RWPE2 (cell line): ENCODE measurements at places on chromosomes 6 and 20.

GRCh38 chr6:35044145-35044745, 96.9 kb downstream of the TCP11 start:
- H3K4me1 ChIP-seq = peaks cover 8% of the 10 kb centered on the region
- H3K27ac ChIP-seq = no peak overlapping the region
- 0 out of 2 replicates have a peak, but pooled peaks cover 2% of the 10 kb centered on the region for H3K36me3 ChIP-seq
- no peaks in the 10 kb centered on the region for H3K27me3 ChIP-seq
- no peak for DNase-seq

DNA sequence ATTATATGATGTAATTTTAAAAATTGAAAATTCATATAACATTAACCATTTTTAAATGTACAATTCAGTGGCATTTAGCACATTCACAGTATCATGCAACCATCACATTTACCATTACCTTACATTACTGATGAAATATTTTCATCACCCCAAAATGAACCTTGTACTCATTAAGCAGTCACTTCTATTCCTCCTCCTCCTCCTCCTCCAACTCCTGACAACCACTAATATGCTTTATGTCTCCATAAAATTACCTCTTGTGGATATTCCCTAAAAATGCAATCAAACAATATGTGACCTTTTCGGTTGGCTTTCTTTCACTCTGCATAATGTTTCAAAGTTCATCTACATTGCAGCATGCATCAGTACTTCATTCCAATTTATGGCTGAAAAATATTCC, 45.2 kb downstream of the ZHX3 start:
- no peaks in the 10 kb centered on the region for H3K27me3 ChIP-seq
- peaks cover 12% of the 10 kb centered on the region for H3K36me3 ChIP-seq
- no peak overlapping the region for H3K4me3 ChIP-seq
- H3K27ac ChIP-seq = no peak overlapping the region
- peaks cover 4% of the 10 kb centered on the region for H3K4me1 ChIP-seq

GRCh38 chr6:164129218-164129617, 714.7 kb downstream of the QKI start:
- no peak for DNase-seq
- H3K36me3 ChIP-seq = no peaks in the 10 kb centered on the region
- H3K27ac ChIP-seq = no peak overlapping the region

GRCh38 chr6:121382467-121383121, 48.3 kb upstream of the TBC1D32 start:
- no peak for DNase-seq
- no peaks in the 10 kb centered on the region for H3K36me3 ChIP-seq

- H3K27me3 ChIP-seq = no peaks in the 10 kb centered on the region
- H3K36me3 ChIP-seq = no peaks in the 10 kb centered on the region
- no peak overlapping the region for H3K27ac ChIP-seq
- DNase-seq = no peak
- no peaks in the 10 kb centered on the region for H3K4me1 ChIP-seq
Measured at GRCh38 chr6:64679416-64679815, 1027.6 kb downstream of the EYS start.

DNA sequence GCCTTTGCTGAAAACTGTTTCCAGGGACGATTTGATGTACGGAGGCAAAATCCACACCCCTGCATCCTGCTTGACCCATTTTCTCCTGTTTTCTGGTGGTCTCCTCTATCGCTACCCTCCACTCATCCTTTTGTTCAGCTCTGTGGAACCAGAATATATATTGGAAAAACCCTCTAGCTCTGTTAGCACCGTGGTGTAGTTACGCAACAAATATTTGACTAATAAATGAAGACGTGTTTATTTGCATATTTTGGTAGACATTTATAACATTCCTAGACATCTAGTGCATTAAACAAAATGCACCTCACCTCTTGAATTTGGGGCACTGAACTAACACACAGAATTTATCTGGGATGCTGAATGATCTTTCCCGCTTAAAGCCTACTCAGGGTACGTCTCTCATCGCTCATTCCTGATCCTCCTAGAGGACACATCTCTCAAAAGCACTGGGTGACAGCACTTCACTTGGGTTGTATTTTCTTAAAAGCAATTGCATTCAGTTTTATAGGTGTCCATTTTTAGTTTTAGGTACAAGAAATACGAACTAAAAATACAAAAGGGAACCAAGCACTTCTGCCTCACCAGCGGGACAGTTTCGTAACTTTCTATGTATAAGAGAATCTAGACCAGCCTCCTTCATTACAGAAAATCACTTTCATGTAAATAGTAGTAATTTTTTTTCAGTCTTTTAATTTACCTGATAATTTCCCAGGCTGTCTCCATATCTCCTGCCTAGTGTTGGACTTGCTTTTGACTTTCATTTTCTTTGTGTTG, 59.2 kb downstream of the SNRNP48 start:
- no peaks in the 10 kb centered on the region for H3K27me3 ChIP-seq
- DNase-seq = no peak
- no peak overlapping the region for H3K27ac ChIP-seq
- H3K4me3 ChIP-seq = no peak overlapping the region

GRCh38 chr20:2696646-2697045, 4.1 kb downstream of the EBF4 start:
- H3K4me3 ChIP-seq = no peak overlapping the region
- DNase-seq = no peak
- peaks cover 17% of the 10 kb centered on the region for H3K27me3 ChIP-seq
- no peaks in the 10 kb centered on the region for H3K36me3 ChIP-seq

GRCh38 chr6:163263998-163264661, 150.4 kb upstream of the QKI start:
- no peak overlapping the region for H3K27ac ChIP-seq
- no peaks in the 10 kb centered on the region for H3K4me1 ChIP-seq
- H3K27me3 ChIP-seq = no peaks in the 10 kb centered on the region
- no peak for DNase-seq
- no peak overlapping the region for H3K4me3 ChIP-seq
- no peaks in the 10 kb centered on the region for H3K36me3 ChIP-seq

DNA sequence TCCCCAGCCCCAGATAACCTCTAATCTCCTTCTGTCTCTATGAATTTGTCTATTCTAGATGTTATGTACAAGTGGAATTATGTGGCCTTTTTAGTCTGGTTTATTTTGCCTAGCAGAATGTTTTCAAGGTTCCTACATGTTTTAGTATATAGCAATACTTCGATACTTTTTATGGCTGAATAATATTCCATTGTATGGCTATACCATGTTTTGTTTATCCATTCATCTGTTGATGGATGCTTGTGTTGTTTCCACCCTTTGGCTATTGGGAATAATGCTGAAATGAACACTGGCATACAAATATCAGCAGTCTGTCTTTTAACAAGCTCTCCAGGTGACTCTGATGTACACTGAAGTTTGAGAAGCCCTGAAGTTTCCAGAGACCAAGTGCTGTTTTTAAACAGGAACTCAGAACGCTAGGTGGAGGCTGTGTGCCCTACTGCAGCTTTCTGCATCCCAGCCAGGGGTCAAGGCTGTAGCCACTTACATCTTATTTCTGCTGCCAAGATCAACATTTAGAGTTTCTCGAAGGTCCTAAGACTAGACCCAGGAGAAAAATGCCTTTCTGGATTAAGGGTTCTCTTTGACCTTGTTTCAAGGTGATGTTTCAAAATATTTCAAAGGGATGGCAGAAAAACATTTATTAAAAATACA, 123.0 kb downstream of the SOBP start:
- no peaks in the 10 kb centered on the region for H3K4me1 ChIP-seq
- DNase-seq = no peak
- no peaks in the 10 kb centered on the region for H3K27me3 ChIP-seq
- H3K4me3 ChIP-seq = no peak overlapping the region
- no peaks in the 10 kb centered on the region for H3K36me3 ChIP-seq
- H3K27ac ChIP-seq = no peak overlapping the region

DNA sequence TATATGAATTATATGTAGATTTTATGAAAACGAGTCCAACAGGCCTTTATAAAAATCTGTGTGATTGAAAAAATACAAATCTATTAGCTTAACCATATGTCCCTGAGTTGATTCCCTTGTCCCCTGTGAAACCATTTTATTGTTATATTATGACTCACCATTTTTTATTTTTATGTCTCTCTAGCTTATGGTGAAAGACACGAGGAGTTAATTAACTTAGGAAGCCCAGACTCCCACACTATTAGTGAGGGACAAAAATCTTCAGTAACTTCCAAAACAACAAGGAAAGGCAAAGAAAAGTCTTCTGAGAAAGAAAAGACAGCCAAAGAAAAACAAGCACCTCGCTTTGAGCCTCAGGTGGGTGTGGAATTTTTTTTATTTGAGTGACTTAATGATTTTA, 183.1 kb downstream of the ADGB start:
- no peaks in the 10 kb centered on the region for H3K4me1 ChIP-seq
- no peaks in the 10 kb centered on the region for H3K27me3 ChIP-seq
- H3K36me3 ChIP-seq = no peaks in the 10 kb centered on the region
- H3K4me3 ChIP-seq = no peak overlapping the region
- no peak overlapping the region for H3K27ac ChIP-seq

DNA sequence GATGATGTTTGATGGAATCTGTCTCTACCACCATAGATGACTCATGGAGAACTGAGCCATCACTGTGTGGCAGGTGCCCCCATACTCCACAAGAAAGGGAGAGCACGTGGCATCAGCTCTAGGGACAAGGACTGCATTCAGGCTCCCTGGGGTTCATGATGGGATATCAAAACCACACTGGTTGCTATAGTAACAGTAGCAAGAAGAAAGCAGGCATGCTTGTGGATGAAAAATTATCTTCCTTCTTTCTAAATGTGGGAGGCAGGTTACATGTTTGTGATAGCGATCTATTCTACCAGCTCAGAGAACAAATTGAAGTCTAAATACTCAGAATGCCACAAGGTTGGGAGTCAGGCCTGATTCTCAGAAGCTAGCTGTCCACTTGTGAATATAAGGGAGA, 224.2 kb downstream of the ARHGAP18 start:
- no peaks in the 10 kb centered on the region for H3K36me3 ChIP-seq
- H3K27me3 ChIP-seq = no peaks in the 10 kb centered on the region
- no peak for DNase-seq
- no peak overlapping the region for H3K4me3 ChIP-seq
- H3K4me1 ChIP-seq = peaks cover 14% of the 10 kb centered on the region

- DNase-seq = no peak
- no peak overlapping the region for H3K27ac ChIP-seq
- no peaks in the 10 kb centered on the region for H3K27me3 ChIP-seq
Measured at GRCh38 chr6:113888493-113888892, 31.3 kb downstream of the MARCKS start.

DNA sequence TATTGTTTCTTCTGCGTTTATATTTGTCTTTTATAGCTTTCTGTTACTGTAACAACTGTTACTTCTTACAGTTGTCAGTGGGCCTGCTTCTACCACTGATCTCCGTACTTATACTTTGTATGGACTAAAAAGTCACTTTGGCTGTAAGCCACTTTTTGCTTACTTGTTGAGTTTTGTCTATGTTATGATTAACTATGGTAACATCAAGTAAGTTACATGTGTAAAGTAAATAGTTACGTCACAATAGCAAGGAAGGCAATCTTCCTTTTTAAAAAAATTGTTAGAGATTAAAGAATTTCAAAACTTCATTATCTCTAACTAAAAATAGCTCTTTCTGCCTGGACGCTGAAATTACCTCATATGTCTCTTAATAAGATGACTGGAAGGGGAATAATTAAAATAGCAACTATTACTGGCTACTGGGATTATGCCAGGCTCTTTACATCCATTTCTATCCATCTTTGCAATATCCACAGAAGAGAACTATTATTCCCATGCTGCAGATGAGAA, 10.9 kb downstream of the TFB1M start:
- DNase-seq = no peak
- no peak overlapping the region for H3K4me3 ChIP-seq
- no peak overlapping the region for H3K27ac ChIP-seq

DNA sequence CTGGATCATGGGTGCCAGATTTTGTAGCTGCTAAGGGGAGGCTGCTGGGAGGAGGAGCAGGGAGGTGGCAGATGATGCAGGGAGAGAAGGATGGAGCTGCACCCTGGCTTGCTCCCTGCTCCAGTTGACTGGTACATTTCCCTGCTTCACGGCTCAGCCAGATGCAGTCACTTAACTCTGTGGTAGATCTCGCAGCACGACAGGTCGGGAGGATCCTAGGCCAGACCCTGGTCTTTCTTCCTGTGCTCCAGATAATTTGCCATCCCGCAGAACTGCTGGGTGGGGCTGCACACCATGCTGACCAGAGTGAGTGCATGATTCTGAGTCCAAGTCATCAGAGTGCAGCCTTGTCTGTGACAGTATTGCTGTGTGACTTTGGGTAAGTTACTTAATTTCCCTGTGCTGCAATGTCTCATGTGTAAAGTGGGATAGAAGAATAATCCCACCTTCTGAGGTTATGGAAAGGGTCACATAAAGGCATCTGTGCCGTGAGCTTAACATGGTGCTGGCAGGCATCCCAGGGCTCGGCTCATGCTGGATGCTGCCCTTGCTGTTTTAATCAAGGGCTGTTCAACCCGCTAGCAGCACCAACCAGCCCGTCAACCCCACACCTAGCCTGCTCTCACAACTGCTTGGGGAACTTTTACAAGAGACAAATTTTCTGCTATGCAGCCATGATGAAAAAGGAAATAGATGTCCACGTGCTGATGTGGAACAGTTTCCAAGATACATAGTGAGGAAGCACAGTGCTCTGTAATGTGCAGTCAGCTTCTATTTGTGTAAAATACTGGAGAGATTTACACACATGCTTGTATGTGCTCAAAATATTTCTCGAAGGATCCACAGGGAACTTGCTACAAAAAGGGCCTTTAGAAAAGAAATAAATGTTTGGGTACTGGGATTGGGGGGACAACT, 257.9 kb downstream of the CDH26 start:
- no peak overlapping the region for H3K4me3 ChIP-seq
- H3K36me3 ChIP-seq = no peaks in the 10 kb centered on the region
- no peak overlapping the region for H3K27ac ChIP-seq
- H3K4me1 ChIP-seq = no peaks in the 10 kb centered on the region
- peak; percentile 72 for DNase-seq

DNA sequence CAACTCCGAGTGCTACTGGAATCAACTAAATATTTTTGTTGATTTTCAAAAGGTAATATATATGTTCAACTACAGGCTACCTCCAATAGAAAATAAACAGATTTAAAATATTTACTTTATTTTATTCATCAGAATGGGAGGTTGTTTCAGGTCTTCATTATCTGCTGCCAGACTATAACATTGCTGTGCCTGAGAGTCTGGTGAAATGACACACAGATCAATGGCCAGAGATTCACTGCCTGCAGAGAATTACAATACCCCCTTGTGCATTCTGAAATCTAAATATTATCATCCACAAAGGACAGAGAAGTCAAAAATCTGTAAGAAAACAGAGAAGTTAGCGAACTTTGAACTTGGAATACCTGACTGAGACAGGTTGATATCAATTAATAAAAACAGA, 667.8 kb upstream of the GJE1 start:
- H3K27ac ChIP-seq = no peak overlapping the region
- H3K4me3 ChIP-seq = no peak overlapping the region
- no peaks in the 10 kb centered on the region for H3K27me3 ChIP-seq
- no peaks in the 10 kb centered on the region for H3K36me3 ChIP-seq
- H3K4me1 ChIP-seq = peaks cover 6% of the 10 kb centered on the region
- no peak for DNase-seq
